ENCODE measurements at places on chromosomes 7 and 10.

- DNase-seq: no peak
These were observed 120.7 kb downstream of the MKX start for GRCh38 chr10:27624941-27625340.

DNA sequence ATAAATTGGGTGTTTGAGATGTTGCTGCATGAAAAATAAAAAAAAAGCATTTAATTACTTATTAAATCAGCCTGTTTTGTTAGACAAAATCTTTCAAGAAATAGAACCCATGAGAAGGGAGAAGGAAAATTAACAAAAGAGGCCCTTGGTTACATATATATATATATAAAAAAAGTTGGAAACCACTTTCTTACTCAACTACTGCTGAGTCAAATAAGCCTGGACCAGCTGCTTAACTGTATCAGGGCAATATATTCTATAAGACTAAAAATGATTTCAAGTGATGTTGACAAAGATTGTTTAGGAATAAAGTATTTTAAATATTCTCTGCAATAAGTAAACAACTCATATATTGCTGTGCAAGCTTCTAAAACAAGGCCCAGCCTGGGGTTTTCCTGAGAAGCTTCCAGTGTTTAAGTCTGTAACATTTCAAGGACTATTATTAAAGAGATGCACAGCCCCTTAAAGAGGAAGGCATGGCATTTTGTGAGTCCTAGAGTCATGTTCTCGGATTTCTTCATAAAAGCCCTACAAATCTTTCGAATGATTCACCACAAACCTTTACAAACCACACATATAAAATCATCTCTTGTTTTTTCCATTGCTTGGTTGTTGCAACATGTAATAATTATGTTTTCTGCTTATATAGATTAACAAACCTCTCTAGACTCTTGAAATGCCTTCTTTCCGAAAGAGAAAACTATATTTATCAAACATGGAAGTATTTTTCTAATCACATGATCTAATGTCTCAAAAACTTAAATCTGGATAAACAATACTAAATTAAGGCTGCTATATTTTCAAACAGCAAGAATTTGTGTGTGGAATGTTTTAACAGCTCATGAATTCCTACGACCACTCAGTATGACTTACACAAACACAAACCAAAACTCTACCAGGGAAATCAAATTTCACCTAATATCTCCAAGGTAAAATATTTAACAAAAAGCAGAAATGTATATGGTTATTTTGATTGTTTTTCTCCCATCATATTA, 14.3 kb downstream of the JAZF1 start:
- DNase-seq: no peak

DNA sequence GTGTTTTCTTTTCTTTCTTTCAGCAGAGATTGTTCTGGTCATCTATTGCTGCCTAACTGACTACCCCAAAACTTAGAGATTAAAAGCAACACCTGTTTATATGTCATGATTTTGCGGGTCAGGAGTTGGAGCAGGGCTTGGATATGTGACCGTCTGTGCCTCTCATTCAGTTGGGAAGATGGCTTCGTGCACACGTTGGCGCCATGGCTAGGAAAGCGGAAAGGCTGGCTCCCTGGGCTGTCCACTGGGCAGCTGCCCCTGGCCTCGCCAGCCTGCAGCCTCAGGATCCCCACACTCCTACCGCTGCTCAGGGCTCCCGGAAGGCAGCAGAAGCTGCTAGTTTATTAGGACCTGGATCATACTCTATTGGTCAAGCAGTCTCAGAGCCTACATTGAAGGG, 638.1 kb upstream of the FOXK1 start:
- DNase-seq: no peak

- no peak for DNase-seq
These were observed 112.1 kb downstream of the SGMS1 start for GRCh38 chr10:50511492-50512213.

DNA sequence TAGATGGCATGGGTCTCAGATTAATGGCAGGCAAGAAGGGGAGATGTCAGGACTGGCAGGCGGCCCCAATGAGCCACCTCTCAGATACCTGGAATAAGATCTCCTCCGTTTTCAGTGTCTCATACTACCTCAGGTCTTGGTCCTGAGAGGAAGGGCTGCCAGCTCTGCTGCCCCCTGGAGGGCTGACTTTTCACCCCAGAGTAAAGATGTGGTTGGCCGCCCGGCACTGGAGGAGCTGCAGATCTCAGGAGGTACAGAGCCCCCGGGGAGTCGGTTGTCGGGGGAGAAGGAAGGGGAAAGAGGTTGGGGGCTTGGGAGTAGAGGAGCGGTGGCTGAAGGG, 642 bp upstream of the COL13A1 start:
- no peak for DNase-seq

DNA sequence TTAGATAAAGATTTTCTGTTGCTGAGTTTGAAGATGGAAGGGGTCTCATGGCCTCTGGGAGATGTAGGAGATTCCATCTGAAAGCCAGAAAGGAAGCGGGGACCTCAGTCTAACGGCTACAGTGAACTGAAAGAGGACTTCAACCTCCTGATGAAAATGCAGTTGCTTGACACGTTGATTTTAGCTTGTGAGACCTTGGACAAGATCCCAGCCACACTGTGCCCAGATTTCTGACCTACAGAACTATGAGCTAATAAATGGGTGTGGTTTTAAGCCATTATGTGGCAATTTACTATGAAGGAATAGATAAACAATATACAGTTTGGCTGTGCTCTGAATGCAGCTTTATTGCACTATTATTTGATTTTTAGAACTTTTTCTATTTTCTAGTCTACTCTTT, 342.3 kb upstream of the SEMA3D start:
- DNase-seq: no peak

DNA sequence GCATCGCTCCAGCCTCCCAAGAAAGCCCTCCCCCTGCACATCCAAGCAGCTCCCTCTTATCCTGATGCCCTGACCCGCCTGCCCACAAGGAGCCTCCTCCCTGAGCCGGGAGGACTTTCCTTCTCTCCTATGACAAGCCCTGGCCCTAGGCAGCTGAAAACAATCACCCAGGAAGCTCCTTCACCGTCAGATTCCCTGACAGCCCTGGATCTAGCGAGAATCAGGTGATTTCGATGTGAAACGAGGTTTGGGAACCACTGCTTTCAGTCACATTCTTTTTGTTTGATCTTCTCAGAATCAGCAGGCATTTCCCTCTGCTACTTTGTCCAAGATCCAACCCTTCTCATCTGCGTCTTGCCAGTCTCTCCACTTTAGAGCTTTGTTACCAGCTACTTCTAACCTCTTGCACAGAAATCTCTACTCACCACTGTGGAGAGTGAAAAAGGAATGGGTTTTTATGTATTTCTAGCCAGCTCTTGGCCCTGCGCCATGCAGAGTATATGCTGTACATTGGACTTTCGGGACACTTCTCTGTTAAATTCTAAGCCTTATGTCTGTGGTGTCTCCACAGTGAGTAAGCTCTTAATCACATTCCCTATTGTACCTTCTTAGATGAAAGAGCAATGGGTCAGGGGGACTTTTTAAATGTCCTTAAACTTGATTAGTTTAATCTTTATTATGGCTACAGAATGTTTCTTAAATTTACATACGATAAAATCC, 253.2 kb upstream of the C7orf33 start:
- no peak for DNase-seq

DNA sequence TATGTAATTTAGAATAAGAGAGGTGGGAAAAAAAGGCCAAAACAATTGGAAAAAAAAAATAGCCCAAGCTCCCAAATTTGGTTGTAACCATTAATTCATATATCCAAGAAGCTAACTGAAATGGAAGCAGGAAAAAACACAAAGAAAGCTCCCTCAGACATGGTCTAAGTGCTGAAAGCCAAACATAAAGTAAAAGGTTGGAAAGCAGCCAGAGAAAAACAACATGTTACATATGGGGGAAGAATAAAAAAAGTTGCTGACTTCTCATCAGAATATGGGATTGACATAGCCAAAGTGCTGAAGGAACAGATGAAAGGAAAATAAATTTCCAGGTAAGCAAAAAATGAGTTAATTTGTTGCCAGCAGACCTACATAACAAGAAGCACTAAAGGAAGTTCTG, 40.3 kb downstream of the PDZD8 start:
- DNase-seq: no peak

DNA sequence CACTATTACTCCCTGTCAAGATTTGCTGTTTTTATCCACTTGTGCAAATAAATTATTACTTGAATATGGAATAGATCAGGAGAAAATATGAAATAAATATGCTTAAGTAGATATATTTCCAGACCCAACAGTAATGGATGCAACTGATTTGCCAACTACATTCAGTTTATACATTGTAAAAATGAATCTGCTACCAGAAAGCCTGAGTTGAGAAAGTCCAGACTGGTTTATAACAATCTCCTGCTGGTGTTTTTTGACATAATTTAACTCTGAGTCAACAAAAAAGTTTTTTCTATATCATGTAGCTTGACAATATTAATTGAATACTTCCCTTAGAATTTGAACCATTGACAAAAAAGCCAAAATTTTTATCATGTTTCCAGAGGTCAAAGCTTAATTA, 265.8 kb upstream of the SEMA3D start:
- DNase-seq: no peak

GRCh38 chr10:23146258-23146657, 45.9 kb upstream of the PTF1A start:
- DNase-seq: no peak

- DNase-seq: no peak
These were observed 1.3 kb downstream of the EIF4EBP2 start for GRCh38 chr10:70405037-70405824.

DNA sequence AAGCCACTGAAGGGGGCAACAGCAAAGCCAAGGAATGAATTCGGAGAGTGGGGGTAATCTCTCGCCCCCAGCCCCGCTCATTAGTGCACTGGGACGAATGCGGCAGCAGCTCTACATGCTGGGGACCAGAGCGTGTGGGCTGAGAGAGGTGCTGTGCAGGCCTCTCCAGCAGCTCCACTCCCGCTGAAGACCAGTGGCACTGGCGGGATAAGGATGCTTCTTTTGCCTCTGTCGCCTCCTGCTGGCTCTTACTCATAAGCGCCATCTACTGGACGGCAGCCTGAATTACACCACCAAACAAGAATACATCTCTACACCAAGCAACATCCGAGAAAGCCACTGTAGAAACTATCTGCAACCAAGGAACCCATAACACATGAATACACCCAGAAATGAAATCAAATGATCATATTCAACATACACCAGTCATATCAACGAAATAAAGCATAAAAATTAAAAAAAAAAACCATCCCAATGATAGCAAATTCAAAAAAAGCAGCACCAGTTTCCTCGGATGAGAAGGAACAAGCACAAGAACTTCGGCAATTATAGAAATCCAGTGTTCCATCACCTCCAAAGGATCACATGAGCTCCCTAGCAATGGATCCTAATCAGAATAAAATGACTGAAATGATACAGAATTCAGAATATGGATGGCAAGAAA, 79.0 kb upstream of the TMEM168 start:
- no peak for DNase-seq

- DNase-seq: no peak
These were observed 71.6 kb downstream of the FBXL13 start for GRCh38 chr7:103003004-103003403.

- DNase-seq: no peak
These were observed 613.1 kb downstream of the SUGCT start for GRCh38 chr7:40747856-40748255.

Data from NCI-H524 treated with DMSO at 0.1 percent for 48 hours (cell line).